ENCODE measurements at places on chromosomes 4 and X. TPM values are rescaled to one million over a fixed set of nuclear protein-coding genes. Genes with fewer than 3 reads are reported as not detected.

Gene CT45A10
- not detected for total RNA-seq

Gene LONRF3
- total RNA-seq, result 1.5 TPM

Gene NPNT
- 6.5 TPM for total RNA-seq

GRCh38 chrX:116272322-116272721 lies 101.8 kb downstream of the AGTR2 start:
- no peak for DNase-seq

- no peak for DNase-seq
Measured at GRCh38 chr4:81796790-81797528, 325.3 kb upstream of the RASGEF1B start.

- no peak for DNase-seq
Measured at GRCh38 chr4:7281691-7282665, 89.6 kb downstream of the SORCS2 start.

DNA sequence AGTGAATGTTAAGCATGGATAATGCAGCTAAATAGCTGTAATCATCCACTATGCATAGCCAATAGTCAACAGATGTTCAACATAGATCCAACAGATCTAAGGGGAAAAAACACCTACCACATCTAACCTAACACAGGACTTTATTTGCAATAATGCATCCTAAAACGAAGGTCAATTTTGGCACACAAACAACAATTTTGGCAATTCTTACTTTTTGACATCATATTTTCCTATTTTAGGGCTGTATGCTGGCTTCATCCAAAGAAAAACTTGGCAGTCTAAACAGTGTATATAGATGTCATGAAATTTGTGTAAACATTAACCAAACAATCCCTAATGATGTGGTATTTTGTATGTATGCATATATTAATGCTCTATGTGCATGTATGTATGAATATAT lies 33.2 kb downstream of the UNC5C start:
- DNase-seq, result no peak

- no peak for DNase-seq
Measured at GRCh38 chr4:110589297-110589696, 33.6 kb downstream of the PITX2 start.

DNA sequence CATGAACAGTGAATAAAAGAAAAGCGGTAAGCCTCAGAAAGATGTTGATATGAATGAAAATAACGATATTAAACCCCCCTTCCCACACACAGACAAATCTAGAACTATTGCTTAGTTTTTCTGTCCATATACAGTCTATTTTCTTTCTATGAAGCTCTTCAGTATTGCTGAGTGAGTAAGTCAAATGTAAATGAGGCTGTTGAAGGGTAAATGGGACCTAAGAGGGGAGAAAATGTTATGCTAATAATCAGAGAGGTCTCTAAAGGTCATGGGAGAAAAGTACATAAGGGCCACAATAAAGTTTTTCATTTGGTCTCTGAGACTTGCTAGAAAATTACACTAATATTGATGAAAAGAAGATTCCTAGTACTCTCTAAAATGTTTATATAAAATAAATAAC lies 56.2 kb downstream of the PABPC4L start:
- no peak for DNase-seq

DNA sequence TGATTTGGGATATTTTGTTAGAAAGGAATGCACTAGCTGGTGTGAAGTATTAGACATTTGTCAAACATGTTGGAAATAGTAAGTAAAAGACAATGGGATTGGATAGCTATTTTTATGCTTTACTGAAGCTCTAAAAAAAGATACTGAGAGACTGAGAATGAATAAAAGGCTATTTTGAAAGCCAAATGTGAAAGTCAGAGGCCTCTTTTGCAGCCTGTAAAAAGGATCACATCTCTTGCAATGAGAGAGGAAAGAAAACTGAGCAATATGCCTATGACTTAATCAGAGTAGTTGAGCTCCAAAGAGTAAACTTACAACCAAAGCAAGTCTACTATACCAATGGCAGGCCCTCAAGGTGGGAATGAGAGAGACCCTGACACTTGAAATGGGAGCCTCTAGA lies 212.6 kb upstream of the LCORL start:
- DNase-seq, result no peak

- no peak for DNase-seq
Measured at GRCh38 chr4:83610729-83611128, 74.8 kb downstream of the GPAT3 start.

Data from progenitor cell of endocrine pancreas (in vitro differentiated cells).